NCI-H526 treated with DMSO at 0.1 percent for 48 hours (cell line): ENCODE measurements at places on chromosomes 2 and 18.

- DNase-seq = no peak
Measured at GRCh38 chr2:149148194-149149006, 109.9 kb downstream of the LYPD6B start.

DNA sequence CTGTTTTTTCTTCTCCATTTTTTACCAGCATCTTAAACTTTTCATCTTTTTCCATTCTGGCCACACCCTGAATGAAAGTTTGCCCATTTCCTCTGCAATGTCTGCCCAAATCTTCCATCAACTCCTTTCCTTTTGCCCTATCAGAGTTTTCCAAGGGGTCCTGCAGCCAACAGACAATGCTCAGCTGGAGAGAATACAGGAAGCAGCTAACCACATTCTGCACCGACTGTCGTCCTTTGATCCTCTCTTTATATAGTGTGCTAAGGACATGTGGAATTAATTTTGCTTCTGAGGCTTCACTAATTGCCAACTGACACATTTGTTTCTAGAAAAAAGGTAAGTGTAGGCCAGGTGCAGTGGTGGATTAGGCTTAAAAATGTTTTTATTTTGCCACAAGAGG lies 50.5 kb upstream of the DLX2 start:
- DNase-seq = no peak

DNA sequence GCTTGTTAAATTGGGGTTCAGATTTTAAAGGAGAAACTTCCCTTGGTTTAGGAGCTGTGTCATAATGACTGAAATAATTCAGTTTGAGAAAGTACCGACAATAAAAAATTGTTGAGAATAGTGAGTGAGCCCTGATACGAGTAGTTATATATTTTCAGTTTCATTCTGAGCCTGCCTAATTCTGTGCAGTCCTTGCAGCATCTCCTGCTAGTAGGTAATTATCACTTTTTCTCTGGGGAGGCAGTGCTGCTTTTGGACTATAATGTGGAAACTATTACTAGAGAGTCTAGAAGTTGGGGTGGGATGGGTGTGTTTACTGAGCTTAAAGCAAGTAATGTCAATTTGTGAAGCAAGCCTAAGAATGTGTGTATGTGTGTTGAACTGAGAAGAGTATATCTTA lies 21.7 kb downstream of the ZNF638 start:
- DNase-seq = no peak

GRCh38 chr2:136809998-136810397 lies 44.7 kb downstream of the THSD7B start:
- DNase-seq = no peak

- no peak for DNase-seq
Measured at GRCh38 chr2:122251158-122251557, 495.7 kb downstream of the TSN start.

DNA sequence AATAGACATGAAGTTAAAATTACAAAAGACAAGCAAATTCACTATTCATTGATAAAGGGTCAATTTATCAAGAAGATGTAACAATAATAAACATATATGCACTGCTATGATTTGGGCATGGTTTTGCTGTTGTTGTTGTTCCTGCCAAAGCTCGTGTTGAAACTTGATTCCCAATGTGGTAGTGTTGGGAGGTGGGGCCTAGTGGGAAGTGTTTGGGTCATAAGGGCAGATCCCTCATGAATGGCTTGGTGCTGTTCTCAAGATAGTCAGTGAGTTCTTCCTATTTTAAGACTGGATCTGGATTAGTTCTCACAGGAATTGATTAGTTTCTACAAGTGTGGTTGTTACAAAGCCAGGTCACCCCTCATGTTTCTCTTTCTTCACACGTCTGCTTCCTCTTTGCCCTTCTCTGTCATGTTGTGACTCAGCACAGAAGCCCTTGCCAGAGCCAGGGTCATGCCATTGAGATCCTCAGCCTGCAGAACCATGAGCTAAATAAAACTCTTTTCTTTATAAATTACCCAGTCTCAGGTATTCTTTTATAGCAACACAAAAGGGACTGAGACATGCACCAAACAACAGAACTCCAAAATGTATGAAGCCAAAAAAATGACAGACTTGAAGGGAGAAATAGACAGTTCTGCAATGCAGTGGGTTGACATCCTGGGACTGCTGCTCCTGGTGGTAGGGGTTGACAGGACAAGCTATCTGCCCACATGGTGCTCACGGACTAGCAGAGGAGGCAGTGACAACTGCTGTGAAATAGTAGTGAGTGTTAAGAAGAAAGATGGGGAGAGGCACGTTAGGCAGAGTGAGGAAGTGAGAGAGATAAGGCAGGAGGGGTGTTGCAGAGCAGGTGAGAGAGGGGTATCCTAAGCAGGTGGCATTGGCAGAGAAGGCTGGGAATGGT lies 18.6 kb upstream of the SKA1 start:
- DNase-seq = no peak

GRCh38 chr2:59779571-59779970 lies 773.9 kb downstream of the BCL11A start:
- no peak for DNase-seq

GRCh38 chr18:47323158-47323557 lies 71.7 kb upstream of the SKOR2 start:
- DNase-seq = no peak

GRCh38 chr18:9737472-9738121 lies 29.5 kb downstream of the RAB31 start:
- peak; percentile 1 for DNase-seq

DNA sequence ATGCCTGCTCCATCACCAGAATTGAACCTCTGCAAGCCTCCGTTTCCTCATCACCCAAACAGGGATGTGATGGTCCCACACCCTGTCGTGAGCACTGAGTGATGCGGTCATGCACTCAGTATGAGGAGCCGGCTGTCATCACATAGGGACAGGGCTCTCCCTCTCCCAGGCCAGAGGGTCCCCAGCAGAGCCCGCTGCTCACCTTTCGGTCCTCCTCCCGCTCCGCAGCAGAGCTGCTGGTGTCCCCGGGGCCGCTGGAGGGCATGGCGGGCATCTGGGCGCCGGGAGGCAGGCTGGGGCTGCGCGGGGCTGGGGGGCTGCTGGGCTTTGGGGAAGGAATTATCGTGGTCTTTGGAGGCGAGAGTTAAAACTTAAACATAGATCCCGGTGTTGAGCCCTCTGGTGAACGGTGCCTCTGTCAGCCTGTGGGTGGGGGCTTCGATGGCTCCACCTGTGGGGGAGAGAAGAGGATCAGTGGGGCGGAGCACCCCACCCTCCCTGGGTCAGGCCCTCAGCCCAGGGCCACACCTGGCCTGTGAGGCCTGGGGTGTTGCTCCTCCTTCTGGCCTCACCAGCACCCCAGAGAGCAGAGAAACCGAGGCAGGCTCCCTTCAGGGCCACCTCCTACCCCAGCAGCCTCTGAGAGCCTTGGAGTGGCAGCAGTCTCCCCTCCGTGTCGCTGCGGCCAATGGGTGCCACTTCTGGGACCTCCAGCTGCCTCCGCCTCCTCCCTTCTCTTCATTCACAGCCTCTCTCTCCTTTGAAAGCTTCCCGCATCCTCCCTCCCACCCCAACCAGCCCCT lies 27.8 kb downstream of the DNMT3A start:
- no peak for DNase-seq
